ENCODE measurements at places on chromosomes 1 and 21.

GRCh38 chr1:148353461-148354283, 129.4 kb downstream of the PPIAL4G start:
- DNase-seq, result peak; percentile 12

- DNase-seq, result no peak
These were observed 18.8 kb upstream of the CASZ1 start for GRCh38 chr1:10814976-10815857.

DNA sequence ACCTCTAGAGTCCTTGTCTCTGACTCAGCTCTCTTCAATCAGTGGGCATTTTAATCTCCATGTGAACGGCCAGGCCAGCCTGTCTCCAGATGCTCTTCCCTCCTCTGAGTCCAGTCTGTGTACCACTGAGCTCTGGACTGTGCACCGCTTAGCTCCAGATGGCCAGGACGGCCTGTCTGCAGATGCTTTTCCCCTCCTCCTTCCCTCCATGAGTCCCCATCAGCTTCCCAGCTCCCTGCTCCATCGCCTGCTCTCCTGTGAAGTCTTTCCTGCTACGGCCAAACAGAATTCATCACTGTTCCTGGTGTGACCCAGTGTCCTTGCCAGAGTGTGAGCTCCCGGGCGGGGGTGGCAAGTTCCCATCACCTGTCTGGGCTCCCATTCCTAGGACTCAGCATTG, 42.0 kb downstream of the STUM start:
- no peak for DNase-seq

DNA sequence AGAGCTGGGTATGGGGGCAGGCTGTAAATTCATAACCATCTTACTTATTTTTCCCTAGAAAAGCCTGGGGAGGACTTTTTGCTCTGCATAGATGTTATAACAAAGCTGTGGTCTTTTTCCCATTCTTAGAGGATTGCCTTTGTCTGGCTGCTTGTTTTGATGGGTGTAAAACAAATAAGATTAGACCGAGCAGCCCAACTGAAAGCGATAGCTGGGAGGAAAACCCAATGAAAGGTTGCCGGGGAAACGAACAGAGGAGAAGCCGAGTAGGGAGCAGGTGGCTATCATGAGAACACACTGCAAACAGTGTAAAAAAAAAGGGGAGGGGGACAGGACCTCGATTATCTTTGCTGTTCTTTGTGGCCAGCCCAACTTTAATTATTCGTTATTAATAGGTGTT, 1.9 kb downstream of the ELAVL4 start:
- no peak for DNase-seq

DNA sequence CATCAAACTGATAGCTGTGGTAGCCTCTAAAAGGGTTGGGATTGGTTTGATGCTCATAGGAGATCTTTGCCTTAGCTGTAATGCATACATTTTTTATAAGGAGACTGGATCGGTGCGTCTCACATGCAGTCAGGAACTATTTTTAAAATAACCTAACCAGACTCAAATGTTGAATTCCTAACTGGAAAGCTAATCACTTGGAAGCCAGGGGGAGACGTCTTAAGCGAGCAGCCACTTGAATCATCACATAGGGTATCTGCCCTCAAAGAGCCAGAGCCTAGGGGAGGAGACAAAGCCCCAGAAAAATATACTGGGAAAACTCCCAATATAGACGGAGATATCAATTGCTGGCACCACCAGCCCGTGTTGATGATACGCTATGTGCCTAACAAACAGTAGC, 61.7 kb upstream of the PUM1 start:
- DNase-seq, result no peak

- no peak for DNase-seq
These were observed 511.7 kb downstream of the USP25 start for GRCh38 chr21:16241479-16241963.

GRCh38 chr21:15355066-15355465, 290.3 kb upstream of the NRIP1 start:
- DNase-seq, result no peak

DNA sequence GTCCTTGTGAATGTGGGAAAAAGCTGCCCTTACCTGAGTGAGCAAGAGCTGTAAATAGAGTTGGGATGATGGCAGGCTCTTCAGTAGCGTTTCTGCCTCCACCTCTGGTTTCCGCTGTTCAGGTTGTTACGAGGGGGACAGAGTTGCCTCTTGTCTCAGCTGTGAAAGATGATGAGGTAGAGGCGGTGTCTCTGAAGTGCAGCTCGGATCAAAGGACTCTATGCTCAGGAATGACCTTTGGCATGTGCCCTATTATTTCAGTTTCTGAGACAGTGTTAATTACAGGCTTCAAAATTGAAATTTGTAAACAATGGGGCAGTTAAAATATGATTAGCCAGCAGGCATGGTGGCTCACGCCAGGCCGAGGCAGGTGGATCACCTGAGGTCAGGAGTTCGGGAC, 70.3 kb downstream of the VPS26C start:
- DNase-seq, result no peak

DNA sequence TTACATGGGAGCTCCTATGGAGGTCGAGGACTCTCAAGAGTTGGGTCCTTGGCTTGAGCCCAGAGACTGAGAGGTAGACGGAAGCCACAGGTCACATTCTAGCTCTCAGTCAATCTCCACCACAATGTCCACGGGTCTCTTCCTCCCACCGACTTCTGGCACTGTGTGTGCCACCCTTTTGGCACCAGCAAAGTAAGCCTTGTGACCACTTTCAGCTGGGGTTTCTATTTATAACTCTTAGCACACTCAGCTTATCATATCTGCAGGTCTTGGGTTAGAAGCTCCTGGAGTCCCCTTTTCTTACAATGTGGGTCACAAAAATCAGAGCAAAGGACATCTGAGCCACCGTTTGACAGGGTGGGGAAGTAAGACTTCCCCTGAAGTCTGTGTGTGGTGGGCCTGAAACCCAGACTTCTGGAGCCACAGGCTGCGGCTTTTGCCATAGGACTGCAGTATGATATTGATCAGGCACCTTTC, 28.3 kb downstream of the NCMAP start:
- DNase-seq, result no peak

DNA sequence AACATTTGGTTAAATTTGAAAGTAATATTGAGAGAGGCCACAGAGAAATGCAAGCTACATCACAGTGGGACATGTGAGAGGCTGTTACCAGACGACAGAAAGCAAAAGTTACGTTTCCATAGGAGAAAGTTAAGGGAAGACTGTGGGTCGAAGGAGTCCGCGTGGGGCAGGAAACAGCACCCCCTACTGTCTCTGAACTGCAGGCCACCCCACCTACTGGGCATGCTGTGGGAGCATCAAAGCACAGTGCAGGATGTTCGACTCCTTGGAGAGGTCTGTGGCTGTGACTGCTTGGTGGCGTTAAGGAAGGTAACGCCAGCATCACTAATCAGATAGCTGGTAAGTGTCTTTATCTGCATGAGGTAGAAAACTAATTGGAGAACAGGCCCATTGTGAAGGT, 123.9 kb downstream of the PTBP2 start:
- no peak for DNase-seq

GRCh38 chr1:111852261-111852721, 96.6 kb downstream of the DDX20 start:
- no peak for DNase-seq
